ENCODE measurements at places on chromosomes 5 and 9.

- no peak for DNase-seq
Observed at GRCh38 chr9:127990554-127990953, 9.8 kb upstream of the EEIG1 start.

DNA sequence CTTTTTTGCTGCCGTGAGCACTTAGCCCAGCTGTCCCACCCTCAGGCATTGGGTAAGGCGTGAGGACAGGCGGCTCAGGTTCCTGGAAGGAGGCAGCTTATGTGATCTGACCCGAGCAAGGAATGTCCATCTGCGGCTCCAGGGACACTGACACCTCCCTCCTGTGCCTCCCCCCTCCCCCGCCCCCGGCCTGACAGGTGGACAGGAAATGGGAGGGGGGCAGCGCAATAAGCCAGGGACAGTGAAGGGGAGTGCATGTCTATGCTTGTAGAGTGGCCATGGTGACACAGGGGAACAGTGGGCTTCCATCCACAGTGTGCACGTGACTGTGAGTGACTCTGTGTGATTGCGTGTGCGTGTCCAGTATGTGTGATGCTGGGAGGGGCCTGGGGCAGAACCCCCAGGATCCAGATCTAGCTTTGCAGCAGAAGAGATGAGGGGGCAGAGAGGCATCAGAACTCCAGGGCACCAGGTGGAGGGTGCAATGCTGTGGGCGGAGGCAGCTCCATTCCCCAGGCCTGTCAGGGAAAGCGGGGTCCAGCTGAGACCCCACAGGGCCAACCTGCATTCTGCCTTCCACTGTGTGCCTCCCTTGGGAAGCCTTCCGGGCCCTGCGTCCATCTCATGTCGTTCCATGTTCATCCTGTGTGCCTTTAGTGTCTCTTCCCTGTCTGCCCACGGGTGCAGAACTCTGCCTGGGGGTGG lies 30.5 kb downstream of the CNTFR start:
- no peak for DNase-seq

GRCh38 chr5:168683247-168683926 lies 104.2 kb upstream of the PANK3 start:
- peak; percentile 13 for DNase-seq

GRCh38 chr5:83844449-83845068 lies 123.9 kb upstream of the HAPLN1 start:
- peak; percentile 2 for DNase-seq

DNA sequence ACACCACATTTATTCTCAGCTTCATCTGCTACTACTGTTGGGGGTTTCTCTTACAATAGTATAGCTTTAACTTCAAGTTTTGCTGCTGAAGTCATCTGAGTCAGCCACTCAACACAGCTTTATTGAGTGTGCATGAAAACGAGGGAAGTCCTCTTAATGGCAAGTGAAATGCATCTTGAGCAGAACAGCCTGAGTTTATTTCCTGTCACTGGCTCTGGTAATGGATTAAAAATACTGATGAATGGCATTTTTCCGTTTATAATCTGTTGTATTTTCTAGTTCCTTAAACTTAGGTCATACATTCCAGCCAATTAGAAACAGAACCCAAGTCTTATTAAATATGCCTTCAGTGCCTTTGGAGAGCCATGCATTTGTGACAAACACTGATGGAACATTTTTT lies 238.6 kb downstream of the SLF1 start:
- no peak for DNase-seq

- DNase-seq: no peak
Observed at GRCh38 chr5:98307811-98308210, 465.7 kb upstream of the RGMB start.

DNA sequence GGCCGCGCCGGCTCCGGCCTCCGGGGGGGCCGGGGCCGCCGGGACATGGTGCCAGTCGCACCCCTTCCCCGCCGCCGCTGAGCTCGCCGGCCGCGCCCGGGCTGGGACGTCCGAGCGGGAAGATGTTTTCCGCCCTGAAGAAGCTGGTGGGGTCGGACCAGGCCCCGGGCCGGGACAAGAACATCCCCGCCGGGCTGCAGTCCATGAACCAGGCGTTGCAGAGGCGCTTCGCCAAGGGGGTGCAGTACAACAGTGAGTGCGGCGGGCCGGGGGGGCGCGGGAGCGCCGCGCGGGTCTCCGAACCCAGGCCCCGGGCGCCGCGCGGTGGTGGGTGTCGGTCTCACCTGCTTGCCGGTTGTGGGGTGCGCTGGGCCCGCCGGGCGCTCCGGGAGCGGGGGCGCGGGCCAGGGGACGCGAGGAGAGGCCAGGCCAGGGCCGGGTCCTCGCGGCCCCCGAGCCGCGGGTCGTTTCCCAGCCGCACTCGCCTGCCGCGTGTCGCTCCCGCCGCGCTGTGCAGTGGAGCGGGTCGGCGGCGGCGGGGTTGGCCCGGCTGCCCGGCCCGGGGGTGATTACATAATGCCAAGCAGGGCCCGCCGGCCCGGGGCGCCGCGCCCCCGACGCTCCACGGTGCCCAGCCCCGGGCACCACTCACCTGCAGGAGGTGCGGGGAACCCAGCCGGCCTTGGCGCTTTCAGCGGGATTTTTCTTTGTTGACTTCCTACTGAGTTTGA lies 492 bp downstream of the RABL6 start:
- DNase-seq: no peak

DNA sequence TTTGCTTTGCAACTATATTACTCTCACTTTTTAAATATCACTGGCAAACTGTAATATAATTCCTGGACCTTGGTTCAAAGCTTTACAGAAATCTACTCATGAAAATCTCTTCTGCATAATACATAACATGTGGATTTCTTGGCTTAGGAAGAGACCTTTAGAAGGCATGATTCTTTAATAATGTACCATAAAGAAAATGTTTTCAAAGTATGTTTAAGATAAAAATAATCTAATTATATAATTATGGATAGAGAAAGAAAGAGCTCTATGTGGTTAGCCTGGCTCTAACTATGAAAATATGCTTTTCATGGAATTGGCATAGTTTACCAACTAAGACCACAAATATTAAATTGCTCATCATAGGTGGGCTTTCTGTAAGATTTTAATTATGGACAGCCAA lies 817.8 kb downstream of the TLE1 start:
- DNase-seq: no peak

- DNase-seq: no peak
Observed at GRCh38 chr9:120307599-120307998, 272.4 kb downstream of the CDK5RAP2 start.

DNA sequence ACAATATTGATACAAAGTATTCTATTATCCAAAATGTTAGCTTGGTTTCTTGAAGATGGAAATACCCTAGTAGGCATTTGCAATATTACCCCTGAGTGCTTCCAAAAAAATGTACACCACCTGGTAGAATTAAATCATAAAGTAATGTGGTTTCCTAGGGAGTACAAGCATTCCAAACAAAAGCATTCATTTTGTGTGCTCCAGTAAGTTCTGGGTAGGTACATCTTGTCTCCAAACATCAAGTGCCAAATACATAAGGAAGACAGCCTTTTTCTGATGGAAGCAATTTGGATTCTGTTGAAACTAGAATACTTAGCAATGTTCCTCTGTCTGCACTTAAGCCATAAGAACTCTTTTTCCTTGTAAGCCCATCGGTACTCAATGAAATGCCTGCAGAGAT lies 73.1 kb upstream of the IL7R start:
- DNase-seq: no peak

DNA sequence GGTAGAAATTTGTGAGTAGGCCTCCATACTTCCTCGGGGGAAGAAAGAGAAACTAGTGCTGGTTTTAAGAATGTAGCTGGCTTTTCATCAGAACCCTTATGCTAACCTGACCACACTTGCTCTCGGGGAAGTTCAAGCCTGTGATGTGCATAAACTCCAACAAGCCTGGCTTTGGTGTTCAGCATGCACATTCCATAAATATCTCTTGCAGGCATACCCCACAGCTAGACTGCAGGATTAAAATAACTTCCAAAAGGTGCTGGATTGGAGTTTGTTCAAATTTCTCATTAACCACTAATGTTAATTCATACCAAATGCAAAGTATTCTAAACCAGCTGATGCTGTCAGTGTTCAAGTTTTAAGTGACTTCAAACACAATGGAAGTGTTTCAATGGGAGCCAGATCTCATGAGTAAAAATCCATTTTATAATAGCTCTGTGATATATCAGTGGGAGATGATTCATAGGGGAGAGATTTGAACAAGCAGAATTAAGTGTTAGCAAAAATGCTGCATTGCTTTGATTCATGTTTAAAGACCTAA lies 79.4 kb downstream of the NPR3 start:
- DNase-seq: no peak

GRCh38 chr9:130689937-130690700 lies 3.5 kb upstream of the EXOSC2 start:
- no peak for DNase-seq

GRCh38 chr9:107737987-107738743 lies 248.6 kb upstream of the KLF4 start:
- no peak for DNase-seq

DNA sequence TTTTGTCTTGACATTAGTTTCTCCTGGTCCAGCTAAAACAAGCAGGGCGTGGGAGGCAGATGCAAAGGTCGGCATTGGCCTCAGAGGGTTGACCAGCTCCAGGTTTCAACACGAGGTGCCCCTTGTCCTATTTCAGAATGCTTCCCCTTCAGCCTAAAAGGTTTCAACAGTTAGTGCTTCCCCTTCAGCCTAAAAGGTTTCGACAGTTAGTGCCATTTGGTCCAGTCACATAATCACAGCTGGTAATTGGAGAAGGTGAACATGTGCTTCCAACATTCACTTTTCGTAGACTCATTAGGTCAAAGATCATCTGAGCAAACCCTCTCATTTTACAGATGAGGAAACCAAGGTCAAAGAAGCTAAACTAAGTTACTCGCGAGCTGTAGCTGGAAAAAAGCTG lies 270.3 kb upstream of the MAP3K1 start:
- DNase-seq: no peak

DNA sequence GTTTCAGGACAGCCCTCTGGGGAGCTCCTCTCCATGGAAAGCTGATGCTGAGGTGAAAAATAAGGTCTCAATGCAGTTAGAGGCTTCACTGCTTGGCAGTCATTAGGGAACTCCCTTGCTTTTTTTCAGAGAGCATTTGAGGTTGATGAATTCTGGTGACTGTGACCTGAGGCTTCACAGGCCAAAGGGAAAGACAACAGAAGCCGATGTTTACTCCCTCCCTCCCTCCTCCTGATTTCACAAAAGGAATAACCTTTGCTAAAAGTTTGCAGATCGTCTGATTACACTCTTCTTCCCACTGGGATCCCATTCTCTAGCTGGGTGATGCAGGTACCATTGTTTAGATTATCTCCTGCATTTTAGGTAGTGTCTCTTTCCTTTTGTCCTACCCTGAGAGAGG lies 329.4 kb downstream of the KIF4B start:
- no peak for DNase-seq

DNA sequence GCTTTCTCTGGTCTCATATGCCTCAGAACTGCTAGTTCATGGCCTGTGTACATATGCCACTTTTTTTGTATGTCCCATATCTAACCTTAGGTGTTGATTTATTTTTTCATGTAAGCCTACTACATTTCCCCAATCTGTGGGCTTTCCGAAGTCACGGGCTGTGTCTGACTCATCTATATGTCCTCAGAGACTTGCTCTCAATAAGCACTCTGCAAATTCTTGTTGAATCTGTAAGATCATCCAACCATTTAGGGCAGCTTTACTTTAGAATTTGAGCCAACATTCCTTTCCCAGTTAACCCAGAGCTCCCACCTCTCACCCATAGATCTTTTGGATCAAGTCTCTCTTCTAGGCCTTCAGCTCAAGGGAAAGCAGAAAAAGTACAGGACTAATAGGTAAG lies 263.4 kb downstream of the SEC61B start:
- DNase-seq: no peak

DNA sequence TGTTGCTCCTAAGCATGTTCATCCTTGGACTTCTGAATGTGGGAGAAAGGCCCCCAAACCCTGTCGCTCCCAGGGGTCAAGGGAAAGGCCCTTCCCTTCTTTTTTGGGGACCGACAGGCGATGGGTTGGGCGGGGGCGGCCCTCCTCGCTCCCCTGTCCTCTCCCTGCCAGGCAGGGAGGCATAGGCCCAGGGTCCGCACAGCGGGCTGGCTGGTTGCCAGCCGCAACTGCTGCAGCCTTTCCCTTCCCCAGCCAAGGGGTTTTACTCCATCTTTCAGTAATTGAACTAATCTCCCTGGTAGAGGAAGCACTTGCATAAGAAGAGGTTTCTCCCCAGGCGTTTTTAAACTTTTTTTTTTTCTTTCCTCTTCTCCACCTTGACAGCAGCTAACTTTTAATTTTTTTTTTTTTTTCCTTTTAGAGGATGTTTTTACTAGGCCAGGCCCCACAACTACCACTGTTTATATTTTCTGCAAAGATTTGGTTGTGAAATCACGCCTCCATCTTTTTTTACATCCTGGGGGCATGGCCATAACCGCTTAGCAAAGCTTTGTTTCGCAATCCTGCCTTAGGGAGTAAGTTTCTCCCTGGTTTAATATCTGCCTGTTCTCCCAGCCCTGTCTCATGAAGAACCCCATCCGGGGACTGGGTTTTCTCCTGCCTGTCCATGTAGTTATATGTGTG lies 216.9 kb upstream of the ZNF608 start:
- no peak for DNase-seq

DNA sequence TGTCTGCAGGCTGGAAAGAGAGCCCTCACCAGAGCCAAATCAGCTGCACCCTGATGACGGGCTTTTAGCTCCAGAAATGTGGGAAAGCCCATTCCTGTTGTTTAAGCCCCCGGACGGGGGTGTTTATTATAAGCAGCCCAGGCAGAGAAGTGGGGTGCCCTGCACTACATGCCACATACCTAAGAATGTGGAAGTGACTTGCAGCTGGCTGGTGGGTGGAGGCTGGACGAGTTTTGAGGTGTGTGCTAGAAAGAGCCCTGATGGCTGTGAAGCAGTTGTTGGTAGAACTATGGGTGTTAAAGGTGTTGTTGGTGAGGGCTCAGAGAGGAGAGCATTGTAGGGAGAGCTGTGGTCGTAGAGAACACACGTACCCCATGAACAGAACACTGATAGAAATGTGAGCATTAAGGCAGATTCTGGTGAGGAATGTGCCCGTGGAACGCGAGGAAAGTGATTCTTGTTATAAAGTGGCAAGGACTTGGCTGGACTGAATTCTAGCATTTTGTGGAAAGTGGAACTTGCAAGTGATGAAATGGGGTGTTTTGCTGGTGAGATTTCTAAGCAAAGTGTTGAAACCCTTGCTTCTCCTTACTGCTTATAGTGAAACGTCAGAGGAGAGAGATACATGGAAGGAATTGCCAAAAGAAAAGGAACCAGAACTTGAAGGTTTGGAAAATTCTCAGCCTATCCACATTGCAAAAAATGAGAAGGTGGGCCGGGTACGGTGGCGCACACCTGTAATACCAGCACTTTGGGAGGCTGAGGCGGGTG lies 38.9 kb downstream of the AHRR start:
- no peak for DNase-seq
